ENCODE measurements at places on chromosomes 16 and 17. TPM values are rescaled to one million over a fixed set of nuclear protein-coding genes. Genes with fewer than 3 reads are reported as not detected.

DNA sequence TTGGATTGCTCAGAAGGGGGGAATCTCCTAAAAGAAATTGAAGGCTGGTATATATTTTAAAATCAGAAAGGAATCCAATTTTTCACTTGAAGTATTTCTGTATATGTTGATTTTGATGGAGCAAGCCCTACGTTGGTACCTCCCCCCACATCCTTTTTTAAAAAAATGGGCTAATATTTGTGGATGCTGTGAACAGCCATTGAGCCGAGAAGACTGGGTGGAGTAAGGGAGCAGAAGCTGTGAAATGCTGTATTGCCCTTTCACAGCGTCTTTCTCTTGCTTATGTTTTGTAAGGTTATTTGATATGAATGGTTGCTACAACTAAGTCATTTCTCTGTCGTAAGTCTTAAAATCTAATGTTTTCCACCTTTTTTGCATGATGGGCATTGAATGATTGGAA, 2.3 kb downstream of the PAFAH1B1 start:
- peak overlapping the region; percentile 73 for H3K4me3 ChIP-seq
- no peaks in the 10 kb centered on the region for H3K36me3 ChIP-seq
- H3K4me1 ChIP-seq = peaks cover 5% of the 10 kb centered on the region
- DNase-seq = no peak

AIPL1 gene
- total RNA-seq = not detected

DNA sequence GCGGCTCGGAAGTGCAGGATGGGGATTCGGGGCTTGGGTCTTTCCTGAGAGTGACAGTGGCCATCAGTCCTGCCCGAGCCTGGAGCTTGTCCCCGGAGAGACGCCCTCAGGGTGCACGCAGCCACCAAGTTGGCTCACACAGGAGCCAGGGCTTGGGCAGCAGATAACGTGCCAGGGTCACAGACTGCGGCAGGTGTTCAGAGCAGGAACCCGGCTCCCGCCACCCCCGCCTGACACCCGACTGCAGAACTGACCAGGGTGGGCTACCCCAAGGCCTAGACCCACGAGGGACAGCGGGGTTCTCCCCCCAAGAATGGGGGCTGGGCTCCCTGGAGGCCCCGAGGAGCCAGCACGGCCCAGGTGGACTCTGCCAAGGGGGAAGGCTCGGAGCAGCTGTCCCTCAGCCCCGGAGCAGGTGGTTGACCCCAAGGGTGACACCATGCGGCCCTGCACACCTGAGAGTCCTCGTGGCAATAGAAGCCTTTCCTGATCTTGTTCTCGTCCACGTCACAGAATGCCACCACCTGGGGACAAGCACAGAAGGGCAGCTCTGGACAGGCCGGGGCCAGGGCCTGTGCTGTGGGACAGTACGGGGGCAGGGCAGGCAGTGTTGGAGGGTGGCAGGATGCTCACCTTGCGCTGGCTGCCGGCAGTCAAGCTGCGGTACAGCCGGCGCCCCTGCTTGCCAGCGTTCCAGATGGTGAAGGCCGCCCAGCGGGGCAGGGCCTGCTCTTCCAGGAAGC, 117.1 kb upstream of the ZNF750 start:
- H3K27me3 ChIP-seq = no peaks in the 10 kb centered on the region
- no peak for DNase-seq
- no peaks in the 10 kb centered on the region for H3K36me3 ChIP-seq
- no peaks in the 10 kb centered on the region for H3K4me1 ChIP-seq
- H3K4me3 ChIP-seq = no peak overlapping the region

DNA sequence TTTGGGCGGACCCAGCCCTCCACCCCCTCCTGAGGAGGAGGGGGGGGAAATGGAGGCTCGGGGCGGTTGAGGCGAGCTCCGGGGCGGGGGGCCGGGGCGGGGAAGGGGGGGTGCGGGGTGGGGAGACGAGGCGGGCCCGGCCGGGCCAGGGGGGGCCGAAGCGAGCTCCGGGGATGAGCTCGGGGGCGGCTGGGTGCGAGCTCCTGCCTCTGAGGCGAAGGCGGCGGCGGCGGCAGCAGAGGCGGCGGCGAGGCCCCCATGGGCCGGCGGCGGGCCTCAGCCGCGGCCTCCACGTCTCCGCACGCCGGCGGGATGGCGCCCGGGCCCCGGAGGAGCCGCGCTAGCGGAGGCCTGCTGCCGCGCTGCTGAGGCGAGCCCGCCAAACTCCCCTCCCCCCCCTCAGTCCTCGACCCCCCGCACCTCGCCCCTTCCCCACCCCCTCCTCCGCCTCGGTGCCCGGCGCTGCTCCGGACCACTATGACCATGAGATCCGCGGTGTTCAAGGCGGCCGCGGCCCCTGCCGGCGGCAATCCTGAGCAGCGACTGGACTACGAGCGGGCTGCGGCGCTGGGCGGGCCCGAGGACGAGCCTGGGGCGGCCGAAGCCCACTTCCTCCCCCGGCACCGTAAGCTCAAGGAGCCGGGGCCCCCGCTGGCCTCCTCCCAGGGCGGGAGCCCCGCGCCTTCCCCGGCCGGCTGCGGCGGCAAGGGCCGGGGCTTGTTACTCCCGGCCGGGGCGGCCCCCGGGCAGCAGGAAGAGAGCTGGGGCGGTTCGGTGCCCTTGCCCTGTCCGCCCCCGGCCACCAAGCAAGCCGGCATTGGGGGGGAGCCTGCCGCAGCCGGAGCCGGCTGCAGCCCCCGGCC, 596 bp downstream of the MSL1 start:
- H3K4me1 ChIP-seq = no peaks in the 10 kb centered on the region
- peak; percentile 69 for DNase-seq

SPAG5 gene
- total RNA-seq = 21.4 TPM

- DNase-seq = peak; percentile 32
- no peak overlapping the region for H3K27ac ChIP-seq
- H3K36me3 ChIP-seq = no peaks in the 10 kb centered on the region
- no peaks in the 10 kb centered on the region for H3K4me1 ChIP-seq
Observed at GRCh38 chr17:36608794-36609497, 7.6 kb downstream of the MRM1 start.

RPAIN gene
- total RNA-seq = 46.1 TPM

DNA sequence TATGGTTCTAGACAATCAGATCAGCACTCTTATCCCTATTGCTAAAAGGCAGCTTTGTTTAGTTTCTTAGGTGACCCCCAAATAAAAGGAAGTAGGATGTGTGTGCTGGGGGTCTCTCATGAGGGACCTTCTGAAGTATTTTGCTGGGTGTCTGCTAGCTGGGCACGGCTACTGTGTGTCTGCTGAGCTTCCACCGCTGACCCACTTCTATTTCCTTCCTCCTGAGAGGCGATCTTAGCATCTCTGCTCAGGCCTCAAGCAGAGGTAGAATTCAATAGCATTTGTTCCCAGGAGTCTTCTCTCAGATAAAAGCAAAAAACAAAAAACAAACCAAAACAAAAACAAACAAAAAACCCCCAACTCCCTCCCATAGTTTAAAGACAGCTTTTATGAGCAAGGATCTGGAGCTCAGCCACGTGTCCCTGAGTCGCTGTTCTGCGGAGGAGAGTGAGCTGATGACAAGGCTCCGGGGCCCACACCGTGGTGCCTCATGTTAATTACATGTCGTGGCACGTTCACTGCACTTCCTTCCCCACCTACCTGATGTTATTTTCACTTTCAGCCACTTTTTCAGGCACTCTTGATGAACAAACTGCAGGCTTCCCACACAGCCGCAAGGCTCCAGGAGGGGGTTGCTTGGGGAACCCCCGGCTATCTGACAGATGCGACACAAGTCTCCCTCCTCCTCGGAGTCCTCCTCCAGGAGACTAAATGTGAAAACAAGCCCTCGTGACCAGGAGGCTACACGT, 83.5 kb downstream of the MARCHF10 start:
- no peak overlapping the region for H3K27ac ChIP-seq
- H3K4me3 ChIP-seq = no peak overlapping the region
- no peaks in the 10 kb centered on the region for H3K4me1 ChIP-seq
- H3K27me3 ChIP-seq = no peaks in the 10 kb centered on the region

- H3K4me3 ChIP-seq = no peak overlapping the region
- no peaks in the 10 kb centered on the region for H3K27me3 ChIP-seq
- no peaks in the 10 kb centered on the region for H3K4me1 ChIP-seq
- H3K36me3 ChIP-seq = no peaks in the 10 kb centered on the region
Observed at GRCh38 chr17:45073414-45074070, 12.4 kb downstream of the NMT1 start.

QRICH2 gene
- total RNA-seq = 4.6 TPM

SLC9A5 gene
- 0.55 TPM for total RNA-seq

CCL8 gene
- not detected for total RNA-seq

TBC1D3G gene
- not detected for total RNA-seq

DNAI2 gene
- not detected for total RNA-seq

DNA sequence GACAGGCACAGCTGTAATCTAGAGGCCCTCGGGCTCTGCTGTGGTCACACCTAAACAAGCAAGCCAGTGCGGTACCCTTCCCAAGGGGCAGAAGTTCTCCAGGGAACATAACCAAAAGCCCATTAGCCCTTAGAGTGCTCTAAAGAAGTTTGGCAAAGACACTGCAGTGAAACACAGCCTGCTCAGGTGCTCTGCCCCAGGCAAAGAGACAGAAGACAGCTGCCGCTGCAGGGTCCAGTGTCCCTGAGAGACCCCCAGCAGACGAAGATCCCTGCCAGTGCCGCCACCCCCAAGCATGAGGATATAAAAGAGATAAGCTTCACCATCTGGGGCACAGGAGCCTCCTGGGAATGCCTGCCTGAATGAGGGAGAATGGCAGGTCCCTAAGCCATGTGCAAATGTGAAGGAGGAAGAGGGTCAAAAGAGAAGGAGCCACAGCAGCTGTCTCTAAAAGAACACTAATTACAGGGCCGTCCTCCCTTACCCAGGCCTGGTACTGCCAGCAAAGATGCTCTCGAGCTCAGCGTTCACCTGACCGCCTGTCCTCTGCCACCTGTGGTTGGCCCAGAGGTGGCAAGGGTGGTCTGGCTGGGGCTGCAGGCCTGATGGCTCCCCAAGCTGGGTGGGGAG, 29.7 kb downstream of the CUEDC1 start:
- DNase-seq = no peak
- no peaks in the 10 kb centered on the region for H3K36me3 ChIP-seq

GRCh38 chr16:11485676-11486075, 101.0 kb downstream of the LITAF start:
- DNase-seq = no peak
- no peak overlapping the region for H3K4me3 ChIP-seq
- H3K36me3 ChIP-seq = no peaks in the 10 kb centered on the region
- no peaks in the 10 kb centered on the region for H3K27me3 ChIP-seq
- no peak overlapping the region for H3K27ac ChIP-seq

TEKT1 gene
- total RNA-seq = not detected

DNA sequence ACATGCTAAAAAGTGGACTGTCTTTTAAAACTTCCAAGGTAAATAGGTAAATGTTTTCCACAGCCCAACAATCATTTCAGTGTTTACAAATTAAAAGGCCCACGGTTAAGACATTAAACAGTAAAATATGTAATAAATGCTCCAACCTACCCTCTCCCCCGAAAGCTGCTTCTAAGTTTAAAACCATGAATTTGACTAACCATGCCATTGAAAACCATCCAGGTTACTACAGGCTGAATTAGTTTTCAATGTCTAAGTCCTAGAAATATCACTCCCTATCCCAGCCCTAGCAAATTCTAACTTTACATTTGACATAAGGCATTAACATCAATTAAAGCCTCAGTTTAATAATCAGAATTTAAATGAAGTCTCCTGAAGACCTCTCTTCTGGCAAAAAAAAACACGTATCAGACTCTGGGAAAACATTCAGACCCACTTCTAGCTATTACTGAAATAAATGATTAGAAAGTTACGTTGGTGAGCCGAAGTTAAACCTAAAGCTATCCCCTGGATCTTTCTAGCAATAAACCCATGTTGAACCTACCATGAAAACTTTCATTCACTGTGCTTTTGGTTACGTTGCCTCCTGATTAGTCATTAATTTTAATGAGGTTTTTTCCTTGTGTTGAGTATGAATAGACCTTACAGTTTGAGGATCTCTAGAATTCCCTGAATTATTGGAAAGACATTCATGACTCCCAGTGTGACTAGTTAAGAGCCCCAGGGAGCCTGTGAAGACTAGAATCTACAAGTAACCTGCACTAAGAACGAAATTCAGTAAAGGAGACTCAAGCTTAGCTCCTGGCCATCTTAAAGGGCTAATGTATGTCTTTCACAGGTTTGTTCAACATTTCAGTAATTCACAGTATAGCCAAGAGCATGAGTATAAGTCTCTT, 1.7 kb upstream of the POLG2 start:
- H3K4me3 ChIP-seq = no peak overlapping the region
- no peaks in the 10 kb centered on the region for H3K36me3 ChIP-seq
- peaks cover 9% of the 10 kb centered on the region for H3K4me1 ChIP-seq
- H3K27me3 ChIP-seq = no peaks in the 10 kb centered on the region
- DNase-seq = no peak

- no peak for DNase-seq
- H3K27ac ChIP-seq = no peak overlapping the region
- no peaks in the 10 kb centered on the region for H3K27me3 ChIP-seq
- H3K36me3 ChIP-seq = no peaks in the 10 kb centered on the region
Observed at GRCh38 chr16:6209355-6209930, 1111.8 kb upstream of the EEF2KMT start.

GRCh38 chr17:76500747-76501017, 541 bp downstream of the RHBDF2 start:
- H3K27ac ChIP-seq = peak overlapping the region; percentile 53
- no peaks in the 10 kb centered on the region for H3K4me1 ChIP-seq
- H3K27me3 ChIP-seq = no peaks in the 10 kb centered on the region
- H3K4me3 ChIP-seq = peak overlapping the region; percentile 52

ALOX15 gene
- total RNA-seq = 2.9 TPM

DNA sequence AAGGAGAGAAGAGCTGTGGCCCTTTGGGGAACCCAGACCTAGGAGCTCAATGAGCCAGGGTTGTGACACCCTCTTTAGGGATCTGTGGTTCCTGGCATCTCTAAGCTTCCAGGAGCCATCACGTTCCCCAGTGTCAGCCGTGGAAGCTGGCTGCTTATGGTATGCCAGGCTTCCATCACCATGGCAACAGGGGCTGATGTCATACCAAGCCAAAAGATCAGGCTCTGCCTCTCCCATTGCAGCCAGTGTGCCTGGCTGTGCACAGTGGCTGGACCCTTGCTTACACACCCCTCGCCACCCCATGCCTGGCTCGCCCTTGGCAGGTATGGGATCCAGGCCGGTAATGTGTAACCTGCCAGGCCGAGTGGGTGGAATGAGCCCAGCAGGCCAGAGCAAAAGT, 91.1 kb downstream of the SSH2 start:
- no peaks in the 10 kb centered on the region for H3K36me3 ChIP-seq
- no peak overlapping the region for H3K27ac ChIP-seq
- no peaks in the 10 kb centered on the region for H3K27me3 ChIP-seq
- H3K4me1 ChIP-seq = no peaks in the 10 kb centered on the region
- no peak for DNase-seq

GRCh38 chr17:65523411-65523810, 38.0 kb downstream of the AXIN2 start:
- H3K4me3 ChIP-seq = no peak overlapping the region
- no peaks in the 10 kb centered on the region for H3K36me3 ChIP-seq
- no peaks in the 10 kb centered on the region for H3K27me3 ChIP-seq
- no peak overlapping the region for H3K27ac ChIP-seq
- H3K4me1 ChIP-seq = no peaks in the 10 kb centered on the region
- no peak for DNase-seq
